ENCODE measurements at places on chromosomes 2 and 18. TPM values are rescaled to one million over a fixed set of nuclear protein-coding genes. Genes with fewer than 3 reads are reported as not detected.

Gene MC2R
- not detected for total RNA-seq

Gene HRH4
- total RNA-seq: 1.6 TPM

GRCh38 chr2:236946871-236947270 lies 138.8 kb upstream of the COPS8 start:
- no peak overlapping the region for H3K4me3 ChIP-seq
- no peak overlapping the region for H3K27ac ChIP-seq
- H3K4me1 ChIP-seq: no peaks in the 10 kb centered on the region
- H3K36me3 ChIP-seq: no peaks in the 10 kb centered on the region

DNA sequence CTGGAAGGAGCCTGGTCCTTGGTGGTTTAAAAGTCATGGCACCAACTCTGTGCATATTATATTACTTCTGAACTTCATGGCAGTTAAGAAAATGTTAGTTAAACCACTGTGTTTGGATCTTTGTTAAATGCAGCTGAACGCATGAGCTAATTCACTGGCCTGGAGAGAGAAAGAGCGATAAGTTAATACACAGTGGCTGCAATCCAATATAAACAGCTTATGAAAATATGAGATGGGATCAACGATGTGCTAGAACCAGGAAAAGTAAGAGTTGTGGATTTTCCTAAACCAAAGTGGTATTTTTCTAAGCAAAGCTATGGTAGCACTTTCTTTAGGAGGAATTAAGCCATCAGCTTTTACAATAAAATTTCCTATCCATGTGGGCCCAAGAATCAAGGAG lies 326.7 kb downstream of the MTX2 start:
- peaks cover 17% of the 10 kb centered on the region for H3K27me3 ChIP-seq
- DNase-seq: no peak
- no peaks in the 10 kb centered on the region for H3K36me3 ChIP-seq
- H3K27ac ChIP-seq: no peak overlapping the region

- no peak for DNase-seq
- H3K4me1 ChIP-seq: no peaks in the 10 kb centered on the region
- H3K36me3 ChIP-seq: no peaks in the 10 kb centered on the region
- H3K27me3 ChIP-seq: no peaks in the 10 kb centered on the region
- H3K4me3 ChIP-seq: no peak overlapping the region
Observed at GRCh38 chr2:120598416-120598815, 137.3 kb upstream of the GLI2 start.

DNA sequence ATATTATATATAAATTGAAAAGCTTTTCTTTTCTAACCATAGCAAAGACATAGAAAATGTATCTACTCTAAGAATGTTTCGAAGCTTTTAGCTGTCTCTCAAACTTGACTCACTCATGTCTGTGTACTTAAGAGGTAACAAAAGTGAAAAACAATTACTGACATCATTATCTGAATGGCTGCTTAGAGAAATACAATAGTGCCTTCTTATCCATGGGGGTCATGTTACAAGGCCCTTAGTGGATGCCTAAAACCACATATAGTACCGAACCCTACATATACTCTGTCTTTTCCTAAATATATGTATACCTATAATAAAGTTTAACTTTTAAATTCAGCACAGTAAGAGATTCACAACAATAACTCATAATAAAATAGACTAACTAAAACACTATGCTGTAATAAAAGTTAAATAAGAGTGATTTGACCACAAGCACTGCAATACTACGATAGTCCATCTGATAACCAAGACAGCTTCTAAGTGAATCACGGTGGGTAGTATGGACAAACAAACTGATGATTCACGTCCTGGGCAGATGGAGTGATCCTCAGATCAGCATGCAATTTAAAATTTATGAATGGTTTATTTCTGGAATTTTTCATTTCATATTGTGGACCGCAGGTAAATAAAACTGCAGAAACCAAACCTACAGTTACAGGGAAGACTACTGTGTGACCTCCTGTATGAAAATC lies 246.2 kb downstream of the XIRP2 start:
- H3K4me1 ChIP-seq: no peaks in the 10 kb centered on the region
- no peak overlapping the region for H3K27ac ChIP-seq
- H3K36me3 ChIP-seq: no peaks in the 10 kb centered on the region

Measured in activated CD4-positive, alpha-beta T cell treated with anti-CD3 and anti-CD28 coated beads, Interleukin-2, amount 10 ng/mL, durations not matched to agents 24 days and 14 days (primary cell).